ENCODE measurements at places on chromosomes 16 and 17. TPM values are rescaled to one million over a fixed set of nuclear protein-coding genes. Genes with fewer than 3 reads are reported as not detected.

ARHGAP44 gene
- total RNA-seq: 0.61 TPM

ITGAD gene
- 0.28 TPM for total RNA-seq

PAFAH1B1 gene
- total RNA-seq: 52.2 TPM

SALL1 gene
- under 0.01 TPM for total RNA-seq

GHDC gene
- total RNA-seq: 8.6 TPM

DNA sequence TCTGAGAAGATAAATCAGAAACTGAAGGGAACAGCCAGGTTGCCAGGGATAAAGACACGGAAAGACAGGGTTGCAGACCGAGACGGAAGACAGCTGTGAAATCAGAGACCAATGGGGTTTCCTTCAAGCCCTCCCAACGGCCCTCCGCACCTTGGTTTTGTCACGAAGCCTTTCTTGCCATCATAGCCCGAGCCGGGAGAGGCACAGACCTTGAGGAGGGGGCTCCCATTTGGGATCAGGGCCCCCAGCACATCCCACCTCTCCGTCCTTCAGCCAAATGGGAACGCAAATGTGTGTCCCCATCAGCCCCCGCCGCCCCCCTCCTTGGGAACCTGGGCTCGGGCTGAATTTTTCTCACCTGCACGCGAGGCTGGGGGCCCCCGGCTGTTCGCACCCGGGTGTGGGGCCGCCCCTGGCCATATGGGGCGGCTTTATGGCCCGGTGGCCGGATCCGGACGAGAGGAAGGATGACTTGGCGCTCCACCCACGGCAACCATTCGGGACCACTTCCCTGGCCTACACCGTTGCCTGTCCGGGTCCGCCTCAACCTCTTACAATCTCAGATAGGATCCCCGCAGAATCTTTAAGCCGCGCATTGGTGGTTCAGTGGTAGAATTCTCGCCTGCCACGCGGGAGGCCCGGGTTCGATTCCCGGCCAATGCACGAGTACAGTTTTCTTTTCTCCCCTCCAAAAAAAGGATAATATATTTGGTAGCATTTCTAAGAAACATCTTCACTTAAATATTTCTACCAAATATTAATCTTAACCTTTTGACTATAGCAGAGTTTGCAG, 1.4 kb upstream of the HES7 start:
- peak; percentile 46 for DNase-seq

GRCh38 chr17:1915889-1916288, 86.1 kb downstream of the RPA1 start:
- no peak for DNase-seq

GRCh38 chr17:7667656-7668406, 17.1 kb downstream of the ATP1B2 start:
- no peak for DNase-seq

DNA sequence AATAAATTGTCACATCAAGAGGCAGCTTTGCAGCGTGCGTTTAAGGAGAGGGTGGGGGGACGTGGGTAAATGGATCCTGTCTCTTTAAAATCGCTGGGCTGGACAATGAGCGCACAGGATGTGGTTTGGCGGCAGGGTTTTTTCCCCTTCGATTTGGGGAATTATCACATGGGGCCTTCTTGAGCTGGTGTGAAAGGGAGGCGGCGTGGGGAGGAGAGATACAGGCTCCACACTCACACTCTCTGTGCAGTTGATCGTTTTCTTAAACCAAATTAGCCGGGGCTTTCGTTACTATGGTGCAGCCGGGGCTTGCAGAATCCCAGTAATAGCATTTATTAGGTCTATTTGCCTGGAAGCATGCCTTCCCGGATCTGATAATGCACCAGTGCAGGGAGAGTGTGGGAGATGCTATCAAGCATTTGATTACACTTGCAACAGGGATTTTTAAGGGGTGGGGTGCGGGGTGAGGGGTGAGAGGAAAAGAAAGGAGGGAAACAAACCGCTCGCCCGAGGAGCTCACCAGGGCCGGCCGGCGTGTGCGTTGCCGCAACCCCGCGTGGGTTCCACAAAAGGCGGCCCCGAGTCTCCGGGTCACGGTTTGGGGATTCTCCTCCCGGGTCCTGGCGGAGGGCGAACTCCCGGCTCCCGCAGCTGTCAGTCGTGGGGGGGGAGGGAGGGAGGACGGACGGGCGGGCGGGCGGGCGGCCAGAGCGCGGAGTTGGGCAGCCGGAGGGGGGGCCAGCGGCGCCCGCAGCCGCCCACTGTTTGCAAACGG, 58.8 kb upstream of the GSE1 start:
- peak; percentile 88 for DNase-seq

- no peak for DNase-seq
Observed at GRCh38 chr17:8153031-8153451, 837 bp upstream of the PER1 start.

DNA sequence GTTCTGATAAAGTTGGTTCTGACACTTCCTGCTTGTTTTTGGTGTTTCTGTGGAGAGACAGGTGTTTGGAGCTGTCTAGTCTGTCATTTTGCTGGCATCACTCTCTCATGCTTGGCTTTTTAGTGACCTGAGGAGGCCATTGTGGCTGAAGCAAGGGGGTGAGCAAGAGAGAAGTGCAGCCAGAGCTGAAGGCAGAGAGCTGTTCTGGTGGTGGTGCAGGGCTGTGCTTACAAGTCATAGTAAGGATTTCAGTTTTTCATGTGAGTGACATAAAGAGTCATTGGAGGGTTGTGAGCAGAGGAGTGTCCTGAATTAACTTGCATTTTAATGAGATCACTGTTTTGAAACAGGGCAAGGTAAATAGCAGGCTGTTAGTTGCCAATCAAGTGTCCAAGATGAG, 97.5 kb downstream of the CHD9 start:
- DNase-seq: no peak

DNA sequence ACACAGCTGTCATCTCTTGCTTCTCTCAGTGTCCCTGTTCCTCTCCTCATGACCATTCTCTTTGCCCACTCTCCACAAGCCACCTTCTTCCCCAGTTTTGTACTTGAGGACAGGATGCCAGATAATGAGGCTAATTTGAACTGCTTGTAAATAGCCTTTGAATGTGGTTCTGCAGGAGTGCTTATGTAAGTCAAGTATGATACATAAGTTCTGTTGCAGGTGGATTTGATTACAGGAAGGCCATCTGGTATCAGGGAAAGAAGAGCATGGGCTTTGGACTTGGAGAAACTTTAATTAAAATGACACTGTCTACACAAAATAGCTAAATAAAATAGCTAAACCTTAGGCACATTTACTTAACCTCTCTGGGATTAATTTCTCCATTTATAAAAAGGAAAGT, 120.2 kb upstream of the HLF start:
- DNase-seq: no peak

- DNase-seq: no peak
Observed at GRCh38 chr17:53659181-53659580, 163.5 kb upstream of the KIF2B start.
